Right renal pelvis (tissue), 4 donors: ENCODE measurements at places on chromosomes 3 and 15. TPM values are rescaled to one million over a fixed set of nuclear protein-coding genes. Genes with fewer than 3 reads are reported as not detected.

The CHRM5 gene
- polyA plus RNA-seq, result 0.13 TPM

The NEK11 gene
- polyA plus RNA-seq, result 22.2 TPM

The GOLGA8G gene
- polyA plus RNA-seq, result 0.26 TPM

The SOX2 gene
- 0.56 TPM for polyA plus RNA-seq

The IFT57 gene
- polyA plus RNA-seq, result 97.4 TPM

The DLEC1 gene
- 1.1 TPM for polyA plus RNA-seq

The VEPH1 gene
- 48.9 TPM for polyA plus RNA-seq

- DNase-seq, result no peak
Measured at GRCh38 chr15:52291204-52291603, 4.4 kb downstream of the MYO5C start.

- DNase-seq, result no peak
Measured at GRCh38 chr15:70720228-70721016, 42.9 kb downstream of the UACA start.

GRCh38 chr15:92901995-92902394, 1.9 kb downstream of the CHD2 start:
- no peak for DNase-seq

DNA sequence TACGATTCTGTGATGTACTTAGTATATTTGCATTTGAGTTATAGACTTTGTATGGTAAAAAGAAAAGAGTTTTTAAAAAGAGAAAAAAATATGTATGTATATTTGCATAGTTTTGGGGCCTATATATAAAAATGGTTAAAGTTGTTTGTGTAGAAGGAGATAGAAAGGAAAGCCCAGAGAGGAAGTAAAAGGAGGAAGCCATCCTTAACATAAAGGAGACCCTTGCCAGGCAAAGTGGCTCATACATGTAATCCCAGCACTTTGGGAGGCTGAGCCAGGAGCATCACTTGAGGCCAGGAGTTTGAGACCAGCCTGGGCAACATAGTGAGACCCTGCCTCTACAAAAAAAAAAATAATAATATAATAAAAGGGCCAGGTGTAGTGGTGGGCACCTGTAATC, 8.4 kb downstream of the SNAP23 start:
- DNase-seq, result no peak

- no peak for DNase-seq
Measured at GRCh38 chr3:25751725-25752124, 31.5 kb downstream of the NGLY1 start.

GRCh38 chr3:69058180-69058946, 6.2 kb upstream of the TMF1 start:
- no peak for DNase-seq

DNA sequence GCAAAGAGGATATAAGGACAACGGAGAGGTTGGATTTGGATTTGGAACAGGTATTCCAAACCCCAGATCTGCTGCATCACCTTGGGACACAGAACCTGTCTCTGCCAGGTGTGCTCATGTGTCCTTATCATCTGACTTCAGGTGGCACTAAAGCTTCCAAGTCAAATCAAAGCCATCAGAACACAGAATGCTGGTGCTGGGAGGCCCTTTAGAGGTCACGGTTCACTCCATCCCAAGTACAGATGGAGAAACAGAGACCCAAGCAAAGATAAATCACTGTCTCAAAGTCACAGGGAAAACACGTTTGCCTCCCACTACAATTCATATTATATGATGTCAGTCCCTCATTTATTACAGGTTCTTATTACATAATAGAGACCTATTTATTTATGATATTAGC, 72.8 kb downstream of the HES1 start:
- DNase-seq, result no peak

DNA sequence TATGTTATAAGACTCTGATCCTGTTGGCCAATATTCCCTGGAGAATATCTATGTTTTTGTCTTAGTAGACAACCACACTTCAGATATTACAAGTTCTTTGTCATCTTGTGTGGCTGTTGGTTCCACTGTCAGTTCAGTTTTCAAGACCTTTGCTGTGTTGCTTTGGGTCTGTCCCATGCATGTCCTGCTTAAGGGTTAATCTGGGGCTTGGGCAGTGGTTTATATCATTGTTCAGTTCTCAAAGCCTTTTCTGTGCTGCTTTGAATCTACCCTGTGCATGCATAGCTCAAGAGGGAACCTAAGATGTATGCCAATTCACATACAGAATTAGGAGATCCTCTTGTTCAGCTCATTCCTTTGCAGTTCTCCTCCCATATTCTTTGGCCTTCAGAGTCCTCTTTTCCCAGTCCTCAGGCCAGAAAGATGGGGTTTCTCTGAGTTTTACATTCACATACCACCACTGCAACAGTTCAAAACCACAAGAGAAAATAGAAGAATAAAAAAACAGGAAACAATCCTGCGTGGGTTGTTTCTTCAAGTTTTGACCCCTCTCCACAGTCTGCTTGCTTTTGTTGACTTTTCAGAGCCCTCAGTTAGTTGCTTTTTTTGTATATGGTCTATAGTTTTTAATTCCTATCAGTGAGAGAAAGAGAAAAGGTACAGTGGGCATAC, 21.6 kb downstream of the BUB1B start:
- DNase-seq, result no peak

DNA sequence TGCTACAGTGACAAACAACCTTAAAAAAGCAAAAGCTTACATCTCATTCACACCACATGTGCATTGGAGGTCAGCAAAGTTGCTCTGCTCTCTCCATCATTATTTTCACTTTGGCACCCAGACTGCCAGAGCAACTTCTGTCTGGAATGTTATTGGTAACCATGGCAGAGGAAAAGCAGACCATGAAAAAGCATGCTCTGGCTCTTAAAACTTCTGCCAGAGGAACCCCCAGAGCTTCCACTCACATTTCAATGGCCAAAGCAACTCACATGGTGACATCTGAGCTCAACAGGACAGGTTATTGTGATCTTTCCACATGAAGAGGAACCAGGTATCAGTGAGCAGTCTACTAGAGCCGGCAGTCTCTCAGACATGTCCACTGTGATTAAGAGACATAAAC, 21.9 kb upstream of the FRMD5 start:
- no peak for DNase-seq

DNA sequence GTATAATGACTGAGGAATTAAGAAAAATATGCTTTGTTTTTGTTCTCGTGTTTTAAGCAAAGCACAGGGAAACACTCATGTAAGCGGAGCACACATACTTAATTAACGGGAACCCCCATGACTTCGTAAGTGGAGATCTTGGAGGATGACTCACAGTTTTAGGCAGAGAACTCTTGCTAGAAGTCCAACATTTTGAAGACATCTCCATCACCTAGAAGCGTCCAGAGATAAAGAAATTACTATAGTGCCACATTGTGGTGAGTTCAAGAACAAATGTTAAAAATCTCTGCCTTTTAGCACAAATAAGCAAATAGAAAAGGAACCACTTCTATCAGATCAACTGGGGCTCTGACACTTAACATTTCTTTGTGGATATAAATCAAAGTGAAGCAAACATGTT, 194.1 kb upstream of the ARHGEF26 start:
- no peak for DNase-seq

DNA sequence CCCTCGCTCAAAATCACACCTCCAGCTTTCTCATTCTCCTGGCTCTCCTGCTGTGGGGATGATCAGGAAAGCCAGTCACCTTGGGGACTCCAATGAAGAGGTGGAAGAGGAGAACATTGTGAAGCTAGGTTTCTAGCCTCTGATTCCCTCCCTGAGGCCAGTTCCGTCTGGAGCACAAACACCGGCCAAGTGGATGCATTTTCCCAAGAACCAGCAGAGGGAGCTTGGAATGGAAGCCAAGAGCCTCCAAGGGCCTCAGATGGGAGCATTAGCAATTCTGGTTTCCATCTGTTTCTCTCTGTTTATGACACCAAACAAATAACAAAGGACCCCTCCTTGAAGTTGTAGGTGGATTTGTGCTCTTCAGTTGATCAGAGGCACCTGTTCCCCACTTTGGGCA, 40.6 kb upstream of the NMNAT3 start:
- DNase-seq, result peak; percentile 22

DNA sequence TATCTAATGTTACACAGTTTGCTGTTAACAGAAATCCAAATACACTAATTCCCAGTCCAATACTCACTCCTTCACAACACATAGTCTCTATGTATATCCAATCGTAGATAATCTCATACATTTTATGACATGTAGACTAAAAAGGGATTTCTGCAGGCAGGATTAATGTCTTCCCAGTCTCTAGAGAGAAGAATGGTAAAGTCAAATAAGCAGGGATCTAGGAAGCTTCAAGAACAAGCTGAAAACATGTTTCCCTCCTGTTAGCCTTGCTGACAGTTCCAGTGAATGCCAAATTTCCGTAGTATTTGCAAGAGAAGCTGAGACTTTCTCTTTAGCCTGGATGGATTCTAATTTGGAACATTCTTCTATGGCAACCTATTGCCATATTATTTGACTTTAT, 500.1 kb downstream of the IGSF11 start:
- no peak for DNase-seq

DNA sequence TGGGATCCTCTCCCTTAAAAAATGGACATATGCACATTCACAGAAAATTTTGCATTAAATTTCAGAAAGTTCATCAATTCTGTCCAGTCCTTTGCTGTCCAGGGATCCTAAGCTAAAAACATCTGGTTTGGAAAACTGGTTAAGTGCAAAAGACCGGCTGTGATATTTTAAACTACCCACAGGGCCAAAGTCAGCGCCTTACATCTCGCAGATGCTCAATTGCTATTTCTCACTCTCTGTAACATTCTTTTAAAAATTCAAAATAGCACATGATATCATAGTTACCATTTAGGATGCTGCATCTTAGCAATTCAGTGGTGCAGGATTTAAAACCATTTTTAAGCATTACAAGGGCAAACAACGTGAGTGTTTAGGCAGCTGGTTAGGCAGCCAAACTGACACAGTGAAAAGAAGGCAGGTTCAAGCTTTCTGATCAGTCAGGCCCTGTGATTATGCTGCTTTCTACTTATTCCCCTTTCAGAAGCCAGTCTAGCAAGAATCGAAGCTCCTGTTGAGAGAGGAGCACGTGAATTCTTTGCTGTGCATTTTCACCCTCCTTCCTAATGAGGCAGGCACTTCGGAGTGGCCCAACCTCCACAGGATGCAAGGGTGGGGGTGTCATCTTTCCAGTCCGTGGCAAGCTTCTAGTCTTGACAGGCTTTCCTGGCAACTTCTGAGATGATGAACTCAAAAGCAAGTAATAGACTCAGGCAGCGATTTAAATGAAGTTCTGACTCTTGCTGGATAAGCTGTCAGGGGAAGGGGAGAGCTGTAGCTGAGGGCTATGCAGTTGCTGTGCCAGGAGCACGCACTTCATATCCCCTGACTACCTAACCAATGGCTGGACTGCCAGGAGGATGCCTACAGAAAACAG, 8.8 kb downstream of the PRICKLE2 start:
- DNase-seq, result no peak

DNA sequence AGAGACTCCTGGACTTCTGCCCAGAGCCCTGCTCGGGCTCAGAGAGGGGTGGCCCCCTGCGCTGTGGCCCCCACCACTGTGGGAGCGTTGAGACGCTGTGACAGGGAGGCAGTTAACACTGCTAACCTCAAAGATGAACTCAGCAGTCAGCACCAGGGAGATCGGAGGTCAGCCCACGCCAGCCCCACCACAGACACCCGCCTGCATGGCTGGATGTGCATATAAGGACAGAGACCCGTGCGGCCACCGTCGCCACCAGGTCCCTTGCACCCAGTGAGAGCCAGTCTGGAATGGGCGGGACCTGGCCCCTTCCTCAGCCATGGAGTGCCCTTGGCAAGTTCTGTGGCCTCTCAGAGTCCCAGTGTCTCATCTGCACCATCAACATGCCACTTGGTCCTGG, 48.5 kb upstream of the FURIN start:
- DNase-seq, result no peak

- DNase-seq, result no peak
Measured at GRCh38 chr3:164730815-164731360, 347.4 kb downstream of the SI start.

DNA sequence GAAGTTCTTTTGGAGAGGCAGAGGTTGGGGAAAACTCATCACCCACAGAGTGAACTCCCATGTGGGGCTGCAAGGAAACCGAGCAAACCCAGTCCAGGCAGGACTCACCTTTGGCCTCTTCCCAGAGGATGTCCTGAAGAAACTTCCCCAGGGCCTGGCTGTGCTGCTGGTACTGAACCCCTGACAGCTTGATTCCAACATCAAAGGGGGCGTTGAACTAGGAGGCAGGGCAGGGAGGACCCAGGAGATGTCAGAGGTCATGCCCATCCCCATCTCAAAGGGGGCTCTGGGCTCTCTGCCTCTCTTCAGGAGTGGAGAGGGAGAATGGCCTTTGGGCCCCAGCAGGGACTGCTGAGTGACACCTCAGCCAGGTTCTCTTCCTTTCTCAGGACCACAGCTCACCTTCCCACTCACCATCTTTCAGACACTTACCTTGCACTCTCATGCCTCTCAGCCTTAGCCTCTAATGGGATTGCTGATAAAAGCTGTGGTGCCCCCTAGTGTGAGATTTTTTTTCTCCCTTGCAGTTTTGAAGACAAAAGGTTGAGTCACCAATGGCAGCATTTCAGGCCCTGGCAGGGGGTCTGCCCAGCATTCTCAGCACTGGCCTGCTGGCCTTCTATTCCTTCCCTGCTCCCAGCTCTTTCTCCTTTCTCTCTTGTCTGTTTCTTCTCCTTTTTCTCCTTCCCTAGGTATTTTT, 6.0 kb downstream of the GHRL start:
- no peak for DNase-seq

DNA sequence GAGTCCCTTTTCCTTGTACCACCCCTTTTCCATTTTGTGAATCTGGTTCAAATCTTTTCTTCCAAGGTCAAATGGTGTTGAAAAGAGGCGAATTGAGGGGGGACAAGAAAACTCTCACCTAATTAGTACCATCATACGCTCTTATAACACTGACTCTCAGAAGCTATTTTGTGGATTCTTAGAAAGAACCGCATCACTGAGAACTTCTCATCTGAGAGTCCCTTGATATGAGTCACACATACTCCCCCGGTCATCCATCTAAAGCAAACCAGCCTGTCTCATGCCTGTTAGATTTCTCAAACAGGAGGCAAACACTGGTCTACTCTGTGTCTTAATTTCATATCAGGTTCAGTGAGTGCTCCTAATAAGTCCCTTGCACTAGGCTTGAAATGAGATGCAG, 76.5 kb upstream of the SPRED1 start:
- DNase-seq, result no peak

- DNase-seq, result no peak
Measured at GRCh38 chr3:136932523-136932922, 25.3 kb upstream of the IL20RB start.

- no peak for DNase-seq
Measured at GRCh38 chr3:133742351-133743091, 3.7 kb upstream of the TF start.

DNA sequence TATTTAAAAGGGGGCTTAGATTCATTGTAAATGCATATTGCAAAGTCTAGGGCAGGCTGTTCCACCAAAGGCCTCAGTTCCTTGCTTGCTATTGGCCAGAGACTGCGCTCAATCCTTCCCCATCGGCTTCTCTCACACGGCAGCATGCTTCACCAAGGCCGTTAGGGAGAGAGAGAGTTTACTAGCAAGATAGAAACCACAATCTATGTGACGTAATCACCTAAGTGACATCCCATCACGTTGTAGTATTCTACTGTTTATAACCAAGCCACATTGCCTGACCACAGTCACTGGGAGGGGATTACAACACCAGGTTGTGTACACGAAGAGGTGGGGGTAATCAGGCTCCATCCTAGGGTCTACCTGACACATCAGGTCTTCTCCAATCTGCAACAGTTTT, 16.0 kb upstream of the NPAP1 start:
- DNase-seq, result no peak

- DNase-seq, result no peak
Measured at GRCh38 chr3:33807191-33807590, 8.8 kb downstream of the PDCD6IP start.

GRCh38 chr3:126900859-126901540, 81.9 kb upstream of the PLXNA1 start:
- DNase-seq, result no peak
